ENCODE measurements at places on chromosomes 2 and 18.
A peak's percentile ranks its signal among the peaks of the same experiment; 100 is the strongest.

- no peak for DNase-seq
Measured at GRCh38 chr2:232505856-232506255, 14.3 kb upstream of the PRSS56 start.

- DNase-seq, result peak; percentile 58
Measured at GRCh38 chr2:68726608-68727367, 7.8 kb upstream of the ARHGAP25 start.

GRCh38 chr18:7725897-7726296 lies 158.8 kb downstream of the PTPRM start:
- DNase-seq, result no peak

DNA sequence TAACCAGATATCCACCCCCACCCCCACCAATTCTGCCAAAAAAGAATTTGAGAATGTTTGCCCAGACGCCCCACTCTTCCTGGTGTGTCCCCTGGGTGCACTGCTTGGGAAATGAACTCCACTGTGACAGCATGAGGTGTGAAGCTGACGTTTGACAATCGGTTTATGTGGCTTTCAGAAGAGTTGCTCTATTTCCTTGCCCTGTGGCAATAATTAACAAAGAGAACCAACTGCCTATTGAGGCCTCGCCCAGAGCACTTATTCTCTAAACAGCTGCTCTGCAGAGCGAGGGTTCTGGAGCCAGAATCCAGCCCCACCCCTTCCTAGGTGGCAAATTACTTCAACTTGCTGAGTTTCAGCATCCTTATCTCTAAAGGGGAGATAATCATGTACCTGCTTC lies 115.8 kb upstream of the SIX3 start:
- no peak for DNase-seq

DNA sequence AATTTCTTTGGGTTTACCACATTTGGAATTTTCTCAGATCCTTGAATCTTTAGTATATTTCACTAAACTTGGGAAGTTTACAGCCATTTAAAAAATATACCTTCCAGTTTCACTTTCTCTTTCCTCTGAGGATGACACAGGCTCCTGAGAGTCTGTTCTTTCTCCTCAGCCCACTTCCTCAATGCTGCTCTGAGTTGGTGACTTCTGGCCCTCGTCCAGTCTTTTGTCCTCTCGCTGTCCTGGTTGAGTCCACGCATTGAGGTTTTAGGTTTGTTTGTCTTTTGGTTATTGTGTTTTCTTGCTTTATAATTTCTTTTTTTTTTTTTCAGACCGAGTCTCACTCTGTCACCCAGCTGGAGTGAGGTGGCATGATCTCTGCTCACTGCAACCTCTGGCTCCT lies 40.7 kb upstream of the GALR1 start:
- no peak for DNase-seq

- DNase-seq, result no peak
Measured at GRCh38 chr2:164879901-164880535, 38.4 kb upstream of the COBLL1 start.

DNA sequence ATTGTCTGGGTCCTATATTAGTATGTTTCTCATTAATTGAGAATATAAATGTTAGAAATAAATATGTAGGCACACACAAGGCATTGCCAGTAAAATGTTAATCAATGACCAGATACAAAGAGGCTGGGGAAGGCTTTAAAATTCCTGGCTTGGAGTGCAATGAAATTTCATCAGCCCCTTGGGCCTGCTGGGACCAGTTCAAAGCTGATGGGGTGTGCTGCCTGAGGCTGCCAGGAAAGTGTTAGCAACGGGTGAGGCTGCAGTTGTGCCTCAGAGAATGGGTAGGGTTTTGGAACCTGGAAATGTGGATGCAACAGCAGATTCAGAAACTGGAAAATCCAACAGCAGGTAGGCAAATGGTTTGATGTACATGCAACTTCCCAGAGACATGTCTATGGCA lies 68.9 kb downstream of the DIPK1C start:
- DNase-seq, result no peak

- no peak for DNase-seq
Measured at GRCh38 chr2:32683520-32684086, 55.8 kb downstream of the TTC27 start.

GRCh38 chr2:213157242-213157641 lies 5.8 kb upstream of the IKZF2 start:
- no peak for DNase-seq

GRCh38 chr2:215571689-215572088 lies 135.8 kb upstream of the FN1 start:
- DNase-seq, result no peak

DNA sequence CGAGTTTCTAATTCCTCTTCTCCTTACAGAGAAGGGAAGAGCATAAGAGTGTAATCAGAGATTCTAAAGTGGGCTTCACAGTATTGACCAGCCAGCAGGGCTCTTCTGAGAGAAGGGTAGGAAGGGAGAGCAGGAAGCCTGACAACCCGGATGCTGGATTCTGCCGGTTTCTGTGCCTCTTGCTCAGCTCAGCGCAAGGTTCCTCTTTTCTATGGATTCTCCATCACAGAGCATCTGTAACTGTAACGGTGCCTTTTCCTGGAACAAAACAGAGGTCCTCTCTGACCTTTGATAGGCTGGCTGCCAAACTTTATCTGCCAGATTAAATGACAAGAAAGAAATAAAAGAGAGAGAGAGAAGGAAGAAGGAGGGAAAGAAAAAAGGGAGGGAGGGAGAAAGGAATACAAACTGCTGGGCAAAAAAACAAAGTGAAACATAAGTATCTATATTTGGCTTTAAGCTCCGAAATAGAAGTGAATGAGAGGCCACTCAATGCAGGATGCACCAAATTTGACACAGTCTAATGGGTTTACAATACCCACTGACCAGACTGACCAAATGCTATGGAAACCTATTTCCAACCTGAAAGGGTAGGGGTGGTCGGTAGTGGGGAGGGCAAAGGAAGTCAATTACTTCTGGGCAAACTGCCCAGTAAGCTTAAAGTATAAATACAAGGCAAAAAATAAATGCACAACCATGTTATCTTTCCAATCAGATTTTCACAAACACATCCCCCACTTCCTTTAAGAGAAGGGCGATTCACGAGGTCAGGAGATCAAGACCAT lies 59.2 kb downstream of the PIEZO2 start:
- no peak for DNase-seq

GRCh38 chr2:75025633-75026380 lies 67.4 kb downstream of the POLE4 start:
- DNase-seq, result no peak

DNA sequence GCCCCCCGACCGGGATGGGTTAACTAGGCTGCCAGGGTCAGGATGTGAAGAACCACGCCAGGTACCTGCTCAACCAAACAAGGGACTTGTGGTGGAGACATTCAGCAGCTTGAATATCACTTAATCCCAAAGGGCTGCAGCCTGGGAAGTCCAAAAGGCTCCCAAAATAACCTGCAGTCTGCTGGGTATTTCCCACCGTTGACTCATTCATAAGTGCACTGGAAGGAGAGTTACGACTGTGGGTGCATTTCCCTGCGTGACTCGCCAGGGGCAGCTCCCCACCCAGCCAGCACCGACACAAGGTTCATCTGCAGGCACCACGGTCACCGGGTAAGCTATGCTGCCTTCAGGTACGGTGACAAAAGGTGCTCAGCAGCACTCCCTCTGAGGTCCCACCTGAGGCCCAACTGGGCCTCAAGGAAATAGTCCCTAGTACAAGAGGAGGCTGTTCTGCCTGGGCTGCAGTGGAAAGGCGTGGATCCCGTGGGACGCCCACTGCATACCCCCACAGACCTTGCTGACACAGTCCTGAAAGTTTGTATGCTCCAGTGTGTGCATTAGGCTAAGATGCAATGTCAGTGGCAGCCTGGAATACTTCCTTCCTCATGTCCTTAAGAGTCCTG lies 86.5 kb downstream of the UXS1 start:
- DNase-seq, result no peak

- DNase-seq, result no peak
Measured at GRCh38 chr2:218036371-218036770, 32.7 kb upstream of the RUFY4 start.

- DNase-seq, result no peak
Measured at GRCh38 chr18:24514439-24514838, 54.0 kb downstream of the HRH4 start.

GRCh38 chr2:240961910-240962299 lies 36.5 kb upstream of the SNED1 start:
- DNase-seq, result no peak

DNA sequence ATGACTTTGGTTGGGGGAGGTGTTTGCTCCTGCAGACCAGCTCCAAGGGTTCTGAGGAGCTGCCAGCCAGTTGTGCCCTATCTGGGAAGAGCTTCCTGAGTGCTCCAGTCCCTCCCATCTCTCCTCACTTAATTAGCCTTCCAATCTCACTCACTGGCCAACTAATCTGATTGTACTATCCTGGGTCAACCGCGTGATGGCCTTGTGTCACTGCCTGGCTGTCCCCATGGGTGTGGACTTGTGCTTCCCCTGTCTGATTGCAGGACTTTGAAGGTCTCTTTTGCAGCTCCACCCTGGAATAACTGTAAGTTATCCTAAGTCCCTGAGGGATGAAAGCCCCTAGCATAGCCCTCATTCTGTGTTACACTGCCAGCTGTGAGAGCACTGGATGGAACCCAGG lies 65.0 kb downstream of the SLC4A5 start:
- DNase-seq, result no peak

- no peak for DNase-seq
Measured at GRCh38 chr2:86675511-86676015, 44.5 kb upstream of the RMND5A start.

DNA sequence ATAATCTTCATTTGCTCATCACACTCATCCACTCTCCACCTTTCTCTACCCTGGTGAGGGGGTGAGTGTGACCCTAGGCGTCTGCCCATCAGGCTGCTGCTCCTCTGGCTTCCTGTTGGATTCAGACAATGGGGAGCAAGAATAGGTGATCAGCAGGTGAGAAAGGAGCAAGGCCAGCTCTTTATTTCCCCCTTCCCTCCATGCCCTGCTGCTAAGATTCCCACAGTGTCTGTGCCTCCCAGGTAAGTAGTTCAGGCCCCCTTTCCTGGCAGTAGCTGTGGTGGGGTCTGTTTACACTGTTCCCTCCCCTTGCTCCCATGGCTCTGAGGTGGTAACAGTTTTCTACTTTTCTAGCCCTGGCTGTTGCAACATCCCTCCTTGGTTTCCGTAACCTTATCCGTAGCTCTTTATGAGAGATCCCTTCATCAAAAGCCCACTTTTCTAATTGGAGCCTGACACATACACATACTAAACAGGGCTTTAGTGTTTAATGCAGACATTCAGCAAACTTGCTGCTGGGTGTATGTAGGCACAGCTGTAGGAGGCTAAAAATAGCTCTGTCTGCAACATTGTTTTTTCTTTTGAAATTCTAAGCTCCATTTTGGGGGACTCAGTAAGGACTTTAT lies 27.5 kb downstream of the MAP2 start:
- no peak for DNase-seq

DNA sequence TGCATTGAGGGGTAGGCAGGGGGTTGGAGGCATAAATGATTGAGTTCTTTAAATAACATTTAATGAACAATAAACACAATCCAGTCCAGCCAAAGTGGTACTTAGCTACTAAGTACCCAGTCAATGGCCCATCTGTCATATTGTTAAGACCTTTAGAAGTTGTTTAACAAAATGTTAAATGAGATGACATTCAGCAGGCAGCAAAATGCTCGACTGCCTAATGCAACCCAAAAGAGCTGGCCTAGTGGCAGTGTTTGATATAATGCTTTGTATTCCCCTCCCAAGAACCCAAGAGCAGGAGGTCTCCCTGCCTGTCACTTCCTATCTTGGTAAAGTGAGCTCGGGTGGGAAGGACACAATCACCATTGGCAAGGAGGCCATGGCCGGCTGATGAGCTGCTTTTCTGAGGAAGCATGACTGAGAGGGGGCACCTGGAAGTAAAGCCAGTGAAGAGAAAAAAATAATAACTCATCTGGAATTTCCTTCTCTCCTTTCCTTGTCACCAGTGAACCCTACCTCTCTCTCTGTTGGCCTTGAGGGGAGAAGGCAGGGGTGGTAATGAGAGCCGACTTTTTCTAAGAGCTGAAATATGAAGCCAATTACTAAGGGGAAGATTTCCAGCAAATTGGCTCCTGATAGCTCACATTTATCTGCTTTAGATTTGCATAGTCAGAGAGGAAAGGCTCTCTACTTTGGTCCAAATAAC lies 140.6 kb downstream of the C1D start:
- DNase-seq, result no peak

DNA sequence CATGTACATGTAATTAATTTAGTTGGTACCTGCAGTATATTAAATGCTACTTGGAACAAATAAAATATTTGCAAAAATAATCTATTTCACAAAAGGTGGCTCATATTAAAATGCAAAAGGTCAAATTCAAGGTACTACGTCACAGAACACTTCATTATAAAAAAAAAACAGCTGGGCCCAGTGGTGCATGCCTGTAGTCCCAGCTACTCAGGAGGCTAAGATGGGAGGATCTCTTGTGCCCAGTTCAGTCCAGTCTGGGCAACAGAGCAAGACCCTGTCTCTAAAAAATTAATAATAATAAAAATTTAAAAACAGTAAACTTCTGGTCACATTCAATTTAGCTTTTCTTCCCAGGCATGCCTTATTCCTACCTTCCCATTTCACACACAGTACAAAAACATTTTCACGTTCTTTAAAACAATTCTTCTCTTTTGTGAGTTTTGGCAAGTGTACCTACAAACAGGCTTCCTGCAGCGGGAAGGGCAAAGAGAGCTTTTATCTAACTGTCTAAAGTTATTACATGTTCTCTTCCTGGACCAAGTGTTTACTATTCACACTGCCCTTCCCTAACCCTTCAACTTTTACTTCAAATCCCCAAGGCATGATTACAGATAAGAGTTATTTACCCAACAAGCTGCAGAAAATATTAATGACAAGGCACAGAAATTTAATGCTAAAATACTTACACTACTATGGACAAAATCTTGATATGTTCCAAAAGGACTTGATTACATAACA lies 10.7 kb downstream of the BAZ2B start:
- DNase-seq, result no peak

DNA sequence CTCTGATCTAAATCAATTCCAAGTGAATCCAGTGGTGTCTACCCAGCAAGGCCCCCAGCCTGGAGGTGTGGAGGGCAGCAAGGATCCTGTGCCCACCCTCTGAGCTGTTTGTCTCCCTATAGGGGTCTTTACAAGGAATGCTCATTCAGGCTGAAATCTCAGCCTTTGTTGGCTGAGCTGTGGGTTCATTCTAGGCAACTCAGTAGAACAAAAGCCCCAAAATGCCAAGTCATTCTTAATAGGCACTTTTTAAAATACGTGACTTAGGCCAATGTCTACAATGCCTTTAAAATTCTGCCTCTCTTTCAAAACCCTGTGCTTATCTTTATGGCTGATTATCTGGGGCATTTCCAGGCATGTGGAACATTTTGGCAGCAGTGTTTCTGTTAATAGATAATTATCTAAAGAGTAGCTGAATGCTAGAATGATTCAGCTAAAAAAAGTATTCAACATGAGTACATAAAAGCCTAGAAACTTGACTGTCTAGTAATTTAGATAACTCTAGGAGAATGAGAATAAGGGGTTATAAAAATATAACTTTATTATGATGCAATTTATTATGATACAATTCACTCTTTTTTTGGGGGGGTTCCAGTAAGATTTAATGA lies 7.4 kb downstream of the UGT1A6 start:
- DNase-seq, result no peak

DNA sequence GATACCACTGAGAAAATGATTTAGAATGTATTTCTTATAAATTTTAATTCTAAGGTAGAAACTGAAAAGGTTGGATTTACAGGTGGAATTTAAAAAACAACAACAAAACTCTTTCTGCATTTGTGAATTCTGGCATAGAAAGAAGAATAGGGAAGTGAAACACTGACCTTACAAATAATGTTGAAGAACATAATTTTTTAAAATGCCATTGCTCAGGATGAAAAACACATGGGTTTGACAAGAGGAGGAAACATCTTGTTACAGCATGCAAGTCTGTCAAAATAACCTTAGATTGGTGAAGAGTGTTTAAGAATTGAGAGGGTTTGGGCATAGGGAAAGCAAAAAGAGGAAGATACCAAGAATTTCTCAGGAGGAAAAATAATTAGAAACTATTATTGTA lies 184.3 kb downstream of the UBE2E3 start:
- DNase-seq, result no peak

Data from activated CD8-positive, alpha-beta memory T cell treated with anti-CD3 and anti-CD28 coated beads for 1 hour (primary cell).